ENCODE measurements at places on chromosomes 6 and 20.

GRCh38 chr20:31719644-31720485 lies 2.8 kb downstream of the BCL2L1 start:
- no peak for DNase-seq

DNA sequence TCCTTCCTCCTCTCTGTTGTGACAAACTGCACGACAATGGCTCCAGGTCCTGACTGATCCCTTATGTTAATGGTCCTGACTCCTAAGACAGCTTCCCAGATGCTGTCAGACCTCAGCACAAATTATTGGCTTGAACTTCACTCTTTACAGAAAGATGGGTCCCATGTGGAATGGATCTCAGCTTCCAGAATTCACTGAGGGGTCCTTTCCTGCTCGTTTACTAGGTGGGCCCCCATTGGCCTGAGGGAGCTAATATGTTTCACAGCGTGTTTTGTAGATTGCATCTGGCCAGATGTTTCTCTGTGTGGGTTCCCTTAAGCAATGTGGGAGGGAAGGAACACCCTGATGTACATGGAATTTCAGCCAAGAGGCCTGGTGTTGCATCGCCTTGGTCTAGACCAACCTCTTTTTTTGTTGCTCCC lies 826.6 kb downstream of the MAFB start:
- DNase-seq: no peak

DNA sequence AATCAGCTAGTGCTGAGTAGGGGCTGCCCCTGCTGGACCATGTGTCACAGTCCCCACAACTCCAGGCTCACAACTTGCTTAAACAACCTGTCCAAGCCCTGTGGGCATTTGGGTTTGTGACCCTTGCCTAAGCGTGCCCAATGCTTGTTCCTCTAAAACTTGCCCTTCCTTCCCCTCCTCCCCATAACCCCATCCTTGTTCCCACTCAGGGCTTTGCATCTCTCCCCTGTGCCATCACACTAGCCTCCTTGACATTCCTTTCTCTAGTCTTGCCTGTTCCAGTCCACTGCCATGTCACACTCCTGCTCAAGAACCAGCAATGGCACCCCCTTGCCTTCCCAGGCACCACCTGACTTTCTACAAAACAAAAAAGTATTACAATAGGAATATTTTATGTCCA lies 2.3 kb upstream of the DLGAP4 start:
- DNase-seq: no peak

DNA sequence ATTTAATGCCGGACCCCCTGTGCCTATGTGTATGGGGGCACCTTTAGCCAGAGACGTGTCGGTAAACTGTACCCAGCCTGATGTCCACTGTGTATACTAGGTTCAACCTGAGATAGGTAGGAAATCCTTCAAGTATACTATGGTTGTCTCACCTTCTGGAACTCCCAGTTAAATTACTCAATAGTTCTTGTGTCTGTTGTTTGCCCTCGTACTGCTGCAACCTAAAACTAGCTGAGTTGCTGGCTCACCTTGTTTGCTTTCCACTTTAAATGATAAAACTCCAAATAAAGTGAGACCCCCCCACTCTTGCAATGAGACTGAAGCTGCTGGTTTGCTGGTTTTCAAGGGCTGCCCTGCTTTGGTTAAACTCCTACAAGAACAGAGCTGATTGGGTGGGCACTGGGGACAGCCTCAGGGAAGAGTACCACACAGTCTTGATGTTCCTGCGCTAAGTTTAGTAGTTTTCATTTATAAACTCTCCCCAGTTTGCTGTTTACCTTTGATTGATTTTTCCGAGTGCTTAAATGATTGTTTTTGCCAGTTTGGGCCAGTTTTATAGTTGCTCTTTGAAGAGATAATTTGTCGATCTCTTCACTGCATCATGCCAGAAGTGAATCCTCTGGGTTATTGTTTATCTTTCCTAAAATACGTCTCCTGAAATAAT lies 1281.8 kb upstream of the MAP3K7 start:
- no peak for DNase-seq

DNA sequence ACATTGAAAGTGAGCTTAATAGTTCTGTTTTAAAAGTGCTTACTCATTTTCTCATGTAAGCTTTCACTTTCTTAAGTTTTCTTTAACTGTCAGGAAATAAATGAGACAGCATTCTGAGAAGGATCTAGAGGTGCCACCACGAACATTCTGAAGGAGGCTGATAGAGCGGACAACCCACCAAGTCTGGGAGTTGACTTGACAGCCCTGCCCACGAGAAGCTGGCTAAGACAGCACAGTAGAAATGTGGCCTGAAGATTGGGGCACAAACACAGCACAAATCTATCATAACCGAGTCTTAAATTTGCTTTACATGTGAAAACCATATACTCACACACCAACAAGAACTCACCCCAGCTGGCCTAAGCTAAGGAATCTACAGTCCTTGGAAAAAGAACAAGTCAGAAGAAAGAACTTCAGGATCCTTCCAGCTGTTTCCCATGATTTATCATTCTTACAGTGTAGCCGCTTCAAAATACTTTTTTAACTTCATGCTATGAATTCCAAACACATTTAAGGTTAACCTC lies 144.2 kb upstream of the TNFAIP3 start:
- DNase-seq: no peak

- no peak for DNase-seq
These were observed 583.5 kb downstream of the DOK5 start for GRCh38 chr20:55058938-55059337.

- DNase-seq: no peak
These were observed 44.5 kb upstream of the TULP1 start for GRCh38 chr6:35557239-35557638.

DNA sequence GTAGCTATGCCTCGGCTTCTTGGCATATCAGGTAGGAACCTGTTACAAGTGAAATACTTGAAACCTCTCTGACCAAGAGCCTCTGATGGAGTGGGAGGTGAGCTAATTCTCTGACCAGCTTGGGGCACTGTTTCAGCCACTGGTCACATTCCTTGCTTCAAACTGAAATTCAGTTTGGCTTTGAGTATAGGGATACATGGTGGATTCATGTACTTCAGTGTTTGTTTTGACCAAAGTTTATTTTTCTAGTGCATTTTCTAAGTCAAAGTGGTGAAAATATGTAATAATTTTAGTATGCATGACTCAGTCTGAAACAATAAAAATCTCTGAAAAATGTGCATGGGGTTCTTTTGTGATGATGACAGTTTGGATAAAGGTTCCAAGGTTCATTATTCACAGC lies 18.6 kb downstream of the TTPAL start:
- no peak for DNase-seq

DNA sequence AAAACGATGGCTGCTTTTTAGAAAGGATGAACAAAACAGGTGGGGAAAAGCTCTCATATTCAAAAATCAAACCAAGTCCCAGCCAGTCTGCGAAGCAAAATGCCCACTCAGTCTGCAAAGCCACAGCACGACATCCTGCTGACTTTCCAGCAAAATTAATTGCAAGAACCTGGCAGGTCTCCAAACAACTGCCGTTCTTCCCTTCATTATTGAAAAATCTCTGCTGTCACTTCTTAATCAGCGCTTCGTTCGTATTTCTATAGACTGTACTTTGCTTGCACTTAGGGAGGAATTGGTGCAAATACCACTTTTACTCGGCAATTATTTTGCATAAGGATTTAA lies 222.4 kb downstream of the CBLN4 start:
- no peak for DNase-seq

GRCh38 chr20:32183947-32184635 lies 23.5 kb downstream of the PLAGL2 start:
- DNase-seq: no peak

- DNase-seq: no peak
These were observed 9.3 kb downstream of the BMP5 start for GRCh38 chr6:55866128-55866527.

GRCh38 chr6:16045238-16045637 lies 83.6 kb upstream of the MYLIP start:
- no peak for DNase-seq

GRCh38 chr20:44584162-44584561 lies 1.8 kb downstream of the PKIG start:
- no peak for DNase-seq

DNA sequence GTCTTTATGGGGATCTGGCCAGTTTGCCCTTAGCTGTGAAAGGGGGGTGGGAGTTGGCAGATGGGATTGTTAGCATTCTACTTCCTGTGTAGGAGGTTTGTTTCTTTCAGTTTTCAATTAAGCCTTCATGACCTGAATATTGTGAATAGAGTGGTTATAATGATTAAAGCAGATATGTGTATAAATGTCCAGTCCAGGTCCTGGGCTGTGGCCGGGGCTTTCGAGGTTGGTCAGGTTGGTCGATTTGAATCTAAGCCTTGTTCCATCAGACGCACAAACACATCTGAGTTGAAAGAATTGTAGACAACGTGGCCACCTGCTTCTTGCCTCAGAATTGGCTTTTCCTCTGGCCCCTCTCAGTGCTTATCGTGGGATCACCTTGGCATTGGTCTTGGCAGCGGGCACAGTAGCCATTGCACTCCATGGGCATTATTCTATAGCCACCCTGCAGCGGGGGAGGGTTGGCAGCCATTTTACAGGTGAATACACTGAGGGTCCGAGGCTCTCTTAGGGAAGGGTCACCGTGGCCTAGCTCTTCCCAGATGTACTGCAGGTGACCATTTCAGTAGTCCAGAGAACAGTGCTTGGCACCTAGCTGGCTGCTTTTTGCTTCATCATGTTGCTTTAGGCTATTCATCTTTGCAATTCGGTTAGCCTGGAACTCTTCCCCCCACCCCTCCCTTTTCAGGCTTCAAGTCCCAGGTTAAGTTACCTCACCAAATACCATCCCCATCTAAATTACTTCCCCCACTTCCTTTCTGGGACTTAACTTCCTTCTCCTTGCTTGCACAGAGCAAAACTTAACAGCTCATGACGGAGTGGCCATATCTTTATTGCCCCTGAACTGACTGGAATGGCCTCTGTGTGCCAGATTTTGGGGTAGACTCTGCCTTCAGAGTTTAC lies 1.1 kb downstream of the RNF114 start:
- DNase-seq: no peak

DNA sequence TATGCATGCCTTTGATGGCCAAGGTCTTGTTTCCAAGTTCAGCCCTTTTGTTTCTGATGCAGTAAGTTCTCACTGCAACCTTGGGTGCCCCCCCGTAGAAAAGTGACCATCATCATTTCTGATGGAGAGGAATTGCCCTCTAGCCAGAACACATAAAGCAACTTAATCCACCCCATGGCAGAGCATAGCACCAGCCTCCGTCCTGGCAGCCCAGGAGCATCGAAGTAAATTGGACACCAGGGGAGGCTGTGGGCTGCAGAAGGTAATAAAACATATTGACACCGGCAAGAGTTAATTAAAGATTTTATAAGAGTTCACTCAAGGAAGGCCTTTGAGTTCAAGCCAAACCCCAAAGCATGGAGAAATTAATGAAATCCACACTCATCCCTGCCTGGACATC lies 39.2 kb upstream of the CST7 start:
- DNase-seq: no peak

DNA sequence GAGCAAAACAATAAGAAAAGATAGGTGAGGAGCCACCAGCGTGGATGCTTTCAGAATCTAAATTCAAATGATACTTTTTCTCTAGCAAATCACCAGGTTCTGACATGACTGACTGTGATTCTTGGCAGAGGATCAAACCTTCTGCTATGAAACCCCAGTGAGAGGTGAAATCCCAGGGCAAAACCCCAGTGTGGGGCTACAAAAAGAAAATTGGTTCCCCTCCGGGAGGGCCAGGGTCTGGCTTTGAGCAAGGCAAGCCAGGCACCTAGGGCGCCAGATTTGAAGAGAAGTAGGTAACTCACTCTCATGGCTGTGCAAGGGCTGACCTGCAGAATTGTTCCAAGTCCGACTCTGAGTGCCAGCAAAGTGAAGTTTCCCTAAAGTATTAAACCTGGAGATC lies 20.2 kb upstream of the RALGAPA2 start:
- no peak for DNase-seq

- no peak for DNase-seq
These were observed 1.1 kb downstream of the MGME1 start for GRCh38 chr20:17969884-17970409.

- no peak for DNase-seq
These were observed 14.5 kb downstream of the CD109 start for GRCh38 chr6:73710470-73710869.

- no peak for DNase-seq
These were observed 4.0 kb upstream of the RIPOR3 start for GRCh38 chr20:50695135-50695872.

DNA sequence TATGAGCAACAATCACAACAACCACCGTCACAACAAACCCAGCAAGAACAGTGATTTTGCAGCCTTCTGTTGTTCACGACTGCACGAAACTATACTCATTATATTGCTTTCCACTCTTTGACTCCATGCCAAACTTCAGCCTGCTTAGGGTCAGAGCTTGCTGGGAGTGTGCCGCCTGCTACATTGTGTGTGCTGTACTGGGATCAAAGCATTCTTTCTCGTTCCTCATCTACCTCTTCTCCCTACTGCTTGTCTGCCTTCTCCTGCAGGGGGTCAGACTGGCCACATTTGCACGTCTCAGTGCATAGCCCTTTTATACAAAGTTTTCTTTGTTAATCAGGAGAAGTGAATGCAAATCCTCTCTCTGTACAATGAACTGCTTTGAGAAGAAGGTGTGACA lies 401.6 kb upstream of the CITED2 start:
- no peak for DNase-seq

GRCh38 chr6:142318714-142319113 lies 16.9 kb downstream of the ADGRG6 start:
- DNase-seq: no peak

- DNase-seq: no peak
These were observed 104.2 kb upstream of the STXBP5 start for GRCh38 chr6:147099974-147100373.

- DNase-seq: no peak
These were observed 473.4 kb downstream of the BTBD3 start for GRCh38 chr20:12391099-12391498.

DNA sequence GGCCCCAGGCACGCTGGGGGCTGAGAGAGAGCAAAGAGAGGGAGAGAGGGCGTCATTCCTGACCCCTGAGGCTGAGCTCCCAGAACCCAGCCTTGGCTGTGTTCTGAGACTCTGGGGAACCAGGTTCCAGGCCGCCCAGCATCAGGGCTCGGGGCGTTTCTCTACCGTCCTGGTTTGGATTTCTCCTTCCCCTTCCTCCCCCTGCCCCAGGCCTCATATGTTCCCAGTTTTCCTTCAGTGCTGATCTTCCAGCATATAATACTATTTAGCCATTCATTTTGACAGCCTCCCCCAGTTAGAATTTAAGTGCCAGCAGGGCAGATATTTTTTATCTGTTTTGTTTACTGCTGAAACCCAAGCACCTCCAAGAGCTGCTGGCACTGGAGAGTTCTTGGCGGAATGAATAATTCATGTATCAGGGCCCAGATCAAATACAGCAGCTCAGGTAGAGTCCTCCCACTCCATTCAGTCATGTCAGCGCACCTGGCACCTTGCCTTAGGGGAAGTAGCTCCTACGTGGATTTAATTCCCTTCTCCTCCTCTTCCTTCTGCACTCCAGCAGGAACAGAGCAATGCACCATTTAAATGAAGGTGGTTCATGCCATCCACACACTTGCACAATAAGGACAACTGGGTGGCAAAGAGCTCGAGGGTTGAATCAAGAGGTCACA lies 23.4 kb upstream of the FRMD1 start:
- DNase-seq: no peak
